ENCODE measurements at places on chromosomes 3 and 15.

GRCh38 chr3:115961380-115961779 is 338.1 kb downstream of the GAP43 start:
- no peak for DNase-seq

- DNase-seq: no peak
These were observed 20.0 kb downstream of the MYO1E start for GRCh38 chr15:59352683-59353082.

DNA sequence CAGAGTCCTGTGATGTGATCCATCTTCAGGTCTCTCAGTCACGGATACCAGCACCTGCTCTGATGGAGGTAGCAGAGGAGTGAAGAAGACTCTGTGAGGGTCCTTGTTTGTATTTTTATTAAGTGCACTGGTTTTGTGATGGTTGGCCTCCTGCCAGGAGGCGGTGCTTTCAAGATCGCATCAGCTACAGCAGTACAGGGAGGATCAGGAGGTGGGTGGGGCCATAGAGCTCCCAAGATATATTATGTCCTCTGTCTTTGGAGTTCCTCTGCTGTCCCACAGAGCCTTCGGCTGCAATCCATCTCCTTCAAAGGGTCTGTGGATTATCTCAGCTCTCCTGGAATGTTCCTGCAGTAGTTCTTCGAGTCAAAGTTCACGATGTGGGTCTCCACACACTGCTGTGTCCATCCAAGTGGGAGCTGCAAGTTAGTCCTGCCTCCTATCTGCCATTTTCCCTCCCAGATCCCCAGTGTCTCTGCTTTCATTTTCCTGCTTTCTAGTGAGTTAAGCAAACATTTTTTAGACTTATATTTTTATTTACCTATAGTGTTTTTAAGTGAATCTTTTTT is 54.7 kb downstream of the TM2D3 start:
- no peak for DNase-seq

- DNase-seq: no peak
These were observed 277.9 kb downstream of the MCTP2 start for GRCh38 chr15:94509259-94509658.

- DNase-seq: no peak
These were observed 354.8 kb downstream of the MECOM start for GRCh38 chr3:169308654-169309250.

DNA sequence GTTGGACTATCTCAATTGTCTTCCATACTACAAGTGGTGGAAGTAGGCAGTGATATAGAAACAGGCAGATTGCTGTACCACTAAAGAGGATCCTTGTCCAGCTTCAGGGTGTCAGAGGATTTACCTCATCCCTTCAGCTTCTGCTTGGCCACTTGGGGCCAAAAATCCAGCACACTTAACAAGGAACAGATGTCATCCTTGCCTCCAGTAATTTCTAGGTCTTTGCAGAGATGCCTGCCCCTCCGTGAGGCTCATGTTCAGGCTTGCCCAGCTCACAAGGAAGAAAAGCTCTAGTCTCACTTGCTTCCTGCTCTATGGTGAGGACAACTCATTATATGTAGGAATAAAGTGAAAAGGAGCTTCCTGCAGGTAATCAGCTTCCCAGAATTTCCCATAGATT is 510.3 kb downstream of the EPHA3 start:
- DNase-seq: no peak

- no peak for DNase-seq
These were observed 169.8 kb upstream of the ROBO1 start for GRCh38 chr3:79937567-79937966.

DNA sequence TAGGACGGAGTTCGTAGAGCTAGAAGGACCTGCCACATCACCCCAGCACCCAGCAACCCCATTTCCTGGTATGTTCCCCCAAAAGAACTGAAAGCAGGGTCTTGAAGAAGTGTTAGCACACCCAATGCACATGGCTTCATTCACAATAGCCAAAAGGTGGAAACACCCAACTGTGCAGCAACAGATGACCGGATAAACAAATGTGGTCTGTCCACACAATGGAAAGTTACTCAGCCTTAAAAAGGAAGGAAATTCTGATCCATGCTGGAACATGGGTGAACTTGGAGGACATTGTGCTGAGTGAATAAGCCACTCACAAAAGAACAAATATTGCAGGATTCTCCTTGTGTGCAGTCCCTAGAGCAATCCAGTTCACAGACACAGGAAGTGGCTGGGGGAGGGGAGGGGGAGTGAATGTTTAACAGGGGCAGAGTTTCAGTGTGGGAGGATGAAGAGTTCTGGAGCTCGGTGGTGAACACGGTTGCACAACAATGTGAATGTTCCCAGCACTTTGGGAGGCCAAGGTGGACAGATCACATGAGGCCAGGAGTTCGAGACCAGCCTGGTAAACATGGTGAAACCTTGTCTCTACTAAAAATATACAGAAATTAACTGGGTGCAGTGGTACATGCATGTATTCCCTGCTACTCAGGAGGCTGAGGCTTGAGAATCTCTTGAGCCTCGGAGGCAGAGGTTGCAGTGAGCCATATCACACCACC is 157.5 kb downstream of the NUP210 start:
- DNase-seq: no peak

GRCh38 chr3:122403489-122403888 is 12.4 kb downstream of the WDR5B start:
- DNase-seq: no peak

GRCh38 chr15:76340803-76341365 is 4.3 kb downstream of the ISL2 start:
- DNase-seq: no peak

- DNase-seq: no peak
These were observed at the start of gene CD96 for GRCh38 chr3:111541911-111542483. Gene CD96, plus strand, starts transcription at chr3:111542197. Its CDS starts 52 bp downstream, at chr3:111542249.

GRCh38 chr3:120753810-120754209 is 11.3 kb downstream of the GTF2E1 start:
- no peak for DNase-seq

GRCh38 chr15:101841656-101842055 is 29.7 kb downstream of the OR4F15 start:
- no peak for DNase-seq

- no peak for DNase-seq
These were observed 363.6 kb downstream of the NR2F2 start for GRCh38 chr15:96693990-96694517.

DNA sequence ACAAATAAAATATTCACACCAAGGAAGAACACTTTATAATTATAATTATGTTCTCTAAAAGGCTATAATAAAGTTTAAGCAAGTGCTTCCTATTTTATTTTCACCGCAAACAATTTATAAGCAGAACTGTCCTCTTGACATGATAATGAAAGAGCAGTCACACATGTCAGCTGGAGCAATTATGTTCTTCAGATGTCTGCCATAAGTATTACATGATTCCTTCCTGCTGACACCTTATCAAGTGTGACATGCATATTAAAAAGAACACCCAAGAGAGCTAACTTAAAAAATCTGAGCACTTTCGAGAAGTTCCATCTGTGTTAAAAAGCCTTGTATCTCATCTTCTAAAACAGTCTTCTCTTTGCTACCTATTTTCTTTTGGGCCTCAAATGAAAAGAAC is 249.5 kb downstream of the SQOR start:
- no peak for DNase-seq

DNA sequence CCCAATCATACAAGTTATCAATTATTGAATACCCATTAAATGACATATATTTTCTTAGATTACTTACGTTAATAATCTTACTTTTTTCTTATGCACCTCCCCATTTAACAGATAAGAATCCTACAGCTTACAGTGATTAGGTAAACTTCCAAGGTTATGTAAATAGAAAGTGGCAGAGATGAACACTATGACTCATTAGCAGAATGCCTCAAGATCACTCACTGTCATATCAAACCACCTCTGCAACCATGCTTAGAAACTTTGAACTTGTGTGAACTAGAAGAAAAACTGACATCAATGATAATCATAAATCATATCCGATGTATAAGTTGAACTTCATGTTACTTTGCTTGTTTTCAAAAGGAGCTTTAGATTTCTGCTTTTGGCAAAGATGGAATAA is 911.6 kb upstream of the ARPP21 start:
- DNase-seq: no peak

All from esophagus squamous epithelium (tissue), 5 donors.